ENCODE measurements at places on chromosomes 7 and 10. TPM values are rescaled to one million over a fixed set of nuclear protein-coding genes. Genes with fewer than 3 reads are reported as not detected.

DNA sequence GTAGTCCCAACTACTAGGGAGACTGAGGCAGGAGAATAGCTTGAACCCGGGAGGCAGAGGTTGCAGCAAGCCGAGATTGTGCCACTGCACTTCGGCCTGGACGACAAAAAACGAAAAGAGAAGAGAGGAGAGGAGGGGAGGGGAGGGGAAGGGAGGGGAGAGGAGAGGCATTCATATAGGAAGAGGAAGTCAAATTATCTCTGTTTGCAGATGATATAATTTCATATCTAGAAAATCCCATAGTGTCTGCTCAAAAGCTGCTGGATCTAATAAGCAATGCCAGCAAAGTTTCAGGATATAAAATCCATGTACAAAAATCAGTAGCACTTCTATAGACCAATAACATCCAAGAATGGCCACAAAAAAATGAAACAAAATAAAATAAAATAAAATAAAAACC is 120.3 kb downstream of the LMBR1 start:
- DNase-seq = no peak

Gene ZNF853
- 0.94 TPM for total RNA-seq

DNA sequence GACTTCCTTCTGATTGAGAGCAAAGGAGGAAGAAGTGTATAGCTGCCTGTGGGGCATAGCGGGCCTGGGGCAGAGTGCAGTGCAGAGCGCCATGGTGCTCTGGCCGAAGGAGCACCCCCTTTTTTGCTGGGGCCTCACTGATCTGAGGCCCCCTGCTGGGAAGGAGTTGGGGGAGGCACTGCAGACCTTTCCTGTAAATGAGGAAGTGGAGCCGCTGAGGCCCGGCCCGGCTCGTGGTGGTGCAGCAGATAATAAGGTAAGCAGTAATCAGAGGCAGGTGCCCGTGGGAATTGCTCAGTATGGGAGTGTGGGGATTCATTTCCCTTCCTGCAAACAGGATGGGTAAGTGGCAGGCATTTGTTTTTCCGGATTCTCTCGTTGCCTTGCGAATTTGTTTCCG is 373.7 kb upstream of the MKI67 start:
- no peak for DNase-seq

DNA sequence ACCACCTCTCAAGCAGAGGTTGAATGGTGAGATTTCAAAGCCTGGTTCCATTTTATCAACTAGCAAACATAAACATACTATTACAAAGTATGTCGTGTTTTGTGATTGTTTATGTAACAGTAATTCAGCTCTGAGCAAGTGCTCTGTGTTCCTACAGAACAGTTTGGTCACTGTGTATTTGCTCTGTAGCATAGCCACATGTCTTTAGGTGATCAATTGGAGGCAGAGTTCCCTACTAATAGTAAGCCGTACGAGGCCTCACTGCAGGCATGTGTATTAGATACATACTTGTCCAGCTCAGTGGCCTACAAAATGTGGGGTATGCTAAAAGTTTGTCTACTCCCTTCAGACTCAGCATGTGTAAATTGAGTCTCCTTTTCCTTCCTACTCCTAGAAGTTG is 53.0 kb downstream of the C1GALT1 start:
- DNase-seq = no peak

All from M059J (cell line).